Ureter (tissue), 1 donor: ENCODE measurements at places on chromosomes 5 and 9. TPM values are rescaled to one million over a fixed set of nuclear protein-coding genes. Genes with fewer than 3 reads are reported as not detected.

GOLM1 gene
- total RNA-seq, result 54.5 TPM

SDHA gene
- total RNA-seq, result 98.2 TPM

PPP3R2 gene
- total RNA-seq, result not detected

ARRDC1 gene
- total RNA-seq, result 118 TPM

DNAH5 gene
- 13.3 TPM for total RNA-seq

PARP8 gene
- 58.4 TPM for total RNA-seq

KCNN2 gene
- total RNA-seq, result 2.1 TPM

INSL6 gene
- not detected for total RNA-seq

MCC gene
- 88.8 TPM for total RNA-seq

IFNA2 gene
- not detected for total RNA-seq

SLC6A18 gene
- not detected for total RNA-seq

LSM11 gene
- 3.6 TPM for total RNA-seq

TNFSF8 gene
- total RNA-seq, result 1.5 TPM

IL4 gene
- not detected for total RNA-seq

SOHLH1 gene
- not detected for total RNA-seq

PCDHGC4 gene
- 3.6 TPM for total RNA-seq

ARHGEF28 gene
- total RNA-seq, result 34.5 TPM

WHRN gene
- total RNA-seq, result 11.8 TPM

PIP5K1B gene
- 13.8 TPM for total RNA-seq

TMEM141 gene
- total RNA-seq, result 80.8 TPM

CTXN3 gene
- total RNA-seq, result not detected

CDO1 gene
- 3.5 TPM for total RNA-seq

AK6 gene
- total RNA-seq, result 29.1 TPM
